ENCODE measurements at places on chromosomes 1 and 21.

DNA sequence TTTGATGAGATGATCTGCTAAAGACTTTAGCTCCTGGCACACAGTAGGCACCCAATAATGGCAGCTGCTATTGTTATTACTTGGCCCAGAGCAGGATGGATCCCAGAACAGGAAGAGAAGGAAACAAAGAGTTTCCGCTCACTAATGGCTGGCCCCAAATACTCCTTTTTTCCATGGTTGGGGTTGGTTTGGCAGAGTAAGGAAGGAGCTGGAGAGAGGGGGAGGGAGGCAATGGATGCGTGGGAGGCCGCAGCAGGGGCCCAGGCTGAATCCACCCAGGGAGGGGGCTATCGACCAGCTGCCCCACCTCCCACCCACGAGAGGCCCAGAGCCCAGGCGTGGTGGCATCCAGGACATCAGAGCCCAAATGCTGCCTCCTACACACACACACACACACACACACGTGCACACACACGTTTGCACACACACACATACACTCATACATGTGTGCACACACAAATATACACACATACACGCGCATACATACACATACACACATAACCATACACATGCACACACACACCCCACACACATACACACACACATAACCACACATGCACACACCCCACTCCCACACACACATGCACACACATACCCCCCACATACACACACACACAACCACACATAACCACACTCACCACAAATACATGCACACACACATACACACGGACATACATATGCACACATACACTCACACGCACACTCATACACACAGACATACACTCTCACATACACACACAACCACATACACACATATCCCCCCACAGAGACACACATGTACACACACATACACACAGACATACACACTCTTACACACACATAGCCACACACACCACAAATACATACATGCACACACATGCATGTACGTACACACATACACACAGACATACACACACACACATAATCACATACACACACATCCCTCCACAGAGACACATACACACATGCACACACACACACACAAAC, 25.2 kb downstream of the C1QB start:
- no peak for DNase-seq

- DNase-seq, result no peak
Observed at GRCh38 chr1:99533909-99534637, 111.8 kb upstream of the PALMD start.

DNA sequence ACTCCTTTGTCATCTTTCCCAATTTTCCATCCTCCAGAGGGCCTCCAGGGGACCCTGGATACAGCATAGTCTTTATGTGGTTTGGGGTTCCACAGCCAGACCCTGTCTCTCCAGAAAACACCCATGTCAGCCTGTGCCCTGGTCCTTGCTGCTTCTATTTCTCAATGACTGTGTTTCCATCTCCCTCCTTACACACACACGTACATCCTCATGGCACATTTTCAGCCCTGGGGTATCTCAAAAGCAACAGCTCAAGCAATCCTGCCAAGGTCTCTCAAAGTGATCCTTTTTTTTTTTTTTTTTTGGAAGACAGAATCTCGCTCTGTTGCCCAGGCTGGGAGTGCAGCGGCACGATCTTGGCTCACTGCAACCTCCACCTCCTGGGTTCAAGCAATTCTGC, 22.3 kb downstream of the QSOX1 start:
- DNase-seq, result no peak

GRCh38 chr1:210010161-210010560, 72.1 kb downstream of the SYT14 start:
- DNase-seq, result no peak

GRCh38 chr1:8476006-8476405, 158.1 kb downstream of the SLC45A1 start:
- DNase-seq, result no peak

DNA sequence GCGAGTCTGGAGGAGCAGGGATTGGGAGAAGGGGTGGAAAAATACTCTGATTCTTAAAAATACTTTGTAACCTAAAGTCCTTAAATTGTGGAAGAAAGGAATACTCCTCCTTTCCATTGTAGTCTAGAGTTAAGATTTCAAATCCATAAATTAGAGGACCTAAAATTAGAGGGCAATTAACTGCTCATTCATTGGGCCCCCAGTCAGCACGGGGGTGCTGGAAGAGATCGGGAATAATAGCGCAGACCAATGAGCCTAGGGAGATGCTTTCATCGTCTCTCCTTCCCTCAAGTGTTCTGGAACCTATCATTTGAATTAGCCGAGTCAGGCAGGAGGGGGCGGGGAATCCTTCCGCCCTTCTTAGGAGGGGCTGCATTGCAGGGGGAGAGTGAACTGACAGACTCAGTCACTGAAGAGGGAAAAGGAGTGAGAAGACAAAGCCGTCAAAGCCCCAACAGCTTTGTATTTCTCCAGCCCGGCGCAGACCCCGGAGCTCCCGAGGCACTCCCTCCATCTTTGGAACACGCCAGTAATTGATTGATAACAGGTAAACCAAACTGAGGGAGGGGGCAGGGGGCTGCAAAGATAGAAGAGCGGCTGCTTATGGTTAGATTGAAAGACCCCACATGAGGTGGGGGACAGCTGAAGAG, at the start of gene MLLT11:
MLLT11 (plus strand) TSS at position 391 of the 650 bp plus-strand sequence. CDS start 6,828 bp downstream, outside the sequence.
- DNase-seq, result no peak

GRCh38 chr1:179757933-179758332, 14.8 kb downstream of the FAM163A start:
- no peak for DNase-seq

DNA sequence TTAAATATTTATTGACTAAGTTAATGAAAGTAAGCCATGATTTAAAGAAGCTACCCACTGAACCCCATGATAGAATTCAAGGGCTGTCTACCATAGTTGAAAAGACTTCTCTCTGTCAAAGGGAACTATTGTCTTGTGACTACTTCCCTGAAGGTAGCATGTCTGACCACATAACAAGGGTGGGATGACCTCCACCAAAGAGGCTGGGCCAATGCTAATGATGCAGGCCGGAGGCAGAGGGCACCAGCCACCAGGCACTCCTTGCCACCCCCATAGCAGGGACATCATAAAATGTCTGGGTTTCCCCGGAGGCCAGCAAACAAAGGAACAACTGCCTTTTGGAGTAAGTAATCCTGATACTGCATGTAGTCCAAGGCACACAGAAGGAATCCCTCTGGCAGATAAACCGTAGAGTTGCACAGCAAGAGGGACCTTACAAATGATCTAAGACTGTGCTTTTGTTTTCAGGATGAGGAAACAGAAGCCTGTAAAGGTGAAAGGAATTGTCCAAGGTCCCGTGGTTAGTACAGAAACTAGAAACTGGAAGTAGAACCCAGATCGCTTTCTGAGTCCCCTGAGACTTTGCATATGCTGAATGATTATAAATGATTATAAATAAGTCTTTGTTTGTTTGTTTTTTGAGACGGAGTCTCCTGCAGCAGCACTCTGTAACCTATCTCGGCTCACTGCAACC, 33.5 kb upstream of the ITPKB start:
- DNase-seq, result no peak

DNA sequence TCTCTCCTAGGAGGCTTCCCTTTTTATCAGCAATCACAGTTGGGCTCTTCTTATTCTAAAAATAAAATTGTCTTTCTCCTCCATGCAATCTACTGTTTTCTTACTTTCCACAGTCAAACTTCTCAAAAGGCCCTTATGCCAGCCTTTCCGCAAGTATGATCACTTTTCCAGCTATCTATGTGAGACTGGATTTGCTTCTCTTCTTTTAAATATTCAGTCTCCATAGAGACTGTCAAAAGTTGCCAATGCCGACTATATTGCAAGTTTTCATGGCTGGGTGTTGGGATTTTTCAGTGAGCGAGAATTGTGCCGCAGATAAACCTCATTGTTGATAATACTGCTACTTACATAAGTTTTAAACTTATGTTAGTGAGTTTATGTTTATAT, 4.8 kb upstream of the LSM10 start:
- DNase-seq, result no peak

- no peak for DNase-seq
Observed at GRCh38 chr1:181506563-181507353, 23.4 kb downstream of the CACNA1E start.

DNA sequence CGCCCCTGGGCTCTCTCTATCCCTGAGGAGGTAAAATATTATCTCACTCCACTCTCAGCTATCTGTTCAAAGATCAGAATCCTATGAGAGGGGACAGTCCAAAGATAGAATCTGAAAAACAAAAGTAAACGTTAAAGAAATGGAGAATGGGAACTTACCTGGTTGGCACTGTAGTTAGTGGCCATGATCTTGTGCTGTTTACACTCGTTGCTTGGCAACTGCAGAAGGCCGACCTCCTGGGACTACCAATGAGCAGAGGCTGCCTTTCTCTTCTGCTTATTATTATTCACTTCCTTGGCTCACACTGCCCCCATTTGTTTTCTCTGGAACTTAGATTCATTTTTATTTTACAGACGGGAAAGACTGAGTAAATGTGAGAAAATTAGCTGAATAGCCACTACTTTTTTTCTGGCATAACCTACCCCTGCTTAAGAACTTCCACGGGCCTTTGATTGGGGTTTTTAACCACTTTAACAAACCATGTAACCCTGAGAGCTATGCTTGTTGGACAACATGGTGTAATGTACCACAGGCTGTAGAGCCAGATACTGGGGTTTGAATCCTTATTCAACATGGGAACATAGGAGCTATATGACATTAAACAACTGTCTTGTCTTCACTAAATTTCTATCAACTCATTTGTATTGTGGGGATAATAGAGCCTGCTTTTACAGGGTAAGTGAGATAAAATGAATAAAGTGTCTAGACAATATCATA, at the start of gene CFAP126:
CFAP126 (minus strand) TSS at position 193 of the 717 bp plus-strand sequence; CDS start at position 185, 8 bp downstream.
- DNase-seq, result no peak

GRCh38 chr1:8026976-8027747, 1.1 kb upstream of the ERRFI1 start:
- DNase-seq, result no peak

GRCh38 chr1:31715087-31715872, 11.5 kb upstream of the COL16A1 start:
- no peak for DNase-seq

DNA sequence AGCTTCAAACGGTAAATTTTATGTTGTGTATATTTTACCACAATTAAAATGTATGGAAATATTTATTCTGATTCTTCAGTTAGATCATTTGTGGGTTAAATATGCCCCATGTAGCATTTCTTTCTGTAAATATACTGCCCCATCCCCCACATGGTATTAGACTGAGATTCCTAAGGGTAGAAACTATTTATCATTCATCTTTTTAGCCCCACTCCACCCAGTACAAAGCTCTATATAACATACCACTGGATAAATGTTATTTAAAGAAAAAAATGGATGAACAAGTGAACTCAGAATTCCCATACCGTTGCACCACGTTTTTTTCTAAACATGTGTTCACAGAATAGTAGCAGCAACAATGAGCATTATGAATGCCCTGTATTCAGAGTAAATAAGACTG, 234.0 kb upstream of the IRF2BP2 start:
- no peak for DNase-seq

GRCh38 chr1:234125714-234126113, 221.2 kb downstream of the SLC35F3 start:
- DNase-seq, result no peak

DNA sequence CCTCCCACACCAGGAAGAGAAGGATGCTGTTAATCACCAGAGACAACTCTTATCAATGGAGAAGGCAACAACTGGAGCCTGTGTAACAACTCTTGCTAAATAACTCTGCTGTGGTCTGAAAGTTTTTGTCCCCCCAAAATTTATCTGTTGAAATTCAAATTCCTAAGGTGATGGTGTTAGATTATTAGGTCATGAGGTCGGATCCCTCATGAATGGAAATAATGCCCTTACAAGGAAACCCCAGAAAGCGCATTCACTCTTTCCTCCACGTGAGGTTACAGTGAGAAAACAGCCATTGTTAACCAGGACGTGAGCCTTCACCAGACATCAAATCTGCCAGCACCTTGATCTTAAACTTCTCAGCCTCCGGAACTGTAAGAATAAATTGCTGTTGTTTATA, 141.9 kb upstream of the CXADR start:
- DNase-seq, result no peak

- DNase-seq, result no peak
Observed at GRCh38 chr1:68229650-68230483, 2.5 kb downstream of the WLS start.

GRCh38 chr1:36533897-36534296, 51.2 kb upstream of the CSF3R start:
- DNase-seq, result no peak

- DNase-seq, result no peak
Observed at GRCh38 chr1:112706505-112707220, at the start of gene RHOC. Gene RHOC (minus strand): TSS chr1:112707127. CDS start chr1:112703799, 3,328 bp downstream.

GRCh38 chr1:37622131-37622530, 12.6 kb downstream of the RSPO1 start:
- DNase-seq, result no peak

GRCh38 chr1:82160036-82160435, 359.3 kb downstream of the ADGRL2 start:
- no peak for DNase-seq

DNA sequence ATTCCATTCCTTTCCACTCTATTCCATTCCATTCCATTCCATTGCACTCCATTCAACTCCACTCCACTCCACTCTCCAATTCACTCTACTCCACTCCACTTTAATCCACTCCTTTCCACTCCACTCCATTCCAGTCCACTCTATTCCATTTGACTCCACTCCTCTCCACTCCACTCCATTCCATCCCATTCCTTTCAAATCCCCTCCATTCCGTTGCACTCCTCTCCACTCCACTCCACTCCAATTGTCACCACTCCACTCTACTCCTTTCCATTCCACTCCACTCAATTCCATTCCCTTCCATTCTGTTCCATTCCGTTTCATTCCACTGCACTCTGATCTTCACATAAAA, 2563.7 kb upstream of the TPTE start:
- DNase-seq, result no peak

DNA sequence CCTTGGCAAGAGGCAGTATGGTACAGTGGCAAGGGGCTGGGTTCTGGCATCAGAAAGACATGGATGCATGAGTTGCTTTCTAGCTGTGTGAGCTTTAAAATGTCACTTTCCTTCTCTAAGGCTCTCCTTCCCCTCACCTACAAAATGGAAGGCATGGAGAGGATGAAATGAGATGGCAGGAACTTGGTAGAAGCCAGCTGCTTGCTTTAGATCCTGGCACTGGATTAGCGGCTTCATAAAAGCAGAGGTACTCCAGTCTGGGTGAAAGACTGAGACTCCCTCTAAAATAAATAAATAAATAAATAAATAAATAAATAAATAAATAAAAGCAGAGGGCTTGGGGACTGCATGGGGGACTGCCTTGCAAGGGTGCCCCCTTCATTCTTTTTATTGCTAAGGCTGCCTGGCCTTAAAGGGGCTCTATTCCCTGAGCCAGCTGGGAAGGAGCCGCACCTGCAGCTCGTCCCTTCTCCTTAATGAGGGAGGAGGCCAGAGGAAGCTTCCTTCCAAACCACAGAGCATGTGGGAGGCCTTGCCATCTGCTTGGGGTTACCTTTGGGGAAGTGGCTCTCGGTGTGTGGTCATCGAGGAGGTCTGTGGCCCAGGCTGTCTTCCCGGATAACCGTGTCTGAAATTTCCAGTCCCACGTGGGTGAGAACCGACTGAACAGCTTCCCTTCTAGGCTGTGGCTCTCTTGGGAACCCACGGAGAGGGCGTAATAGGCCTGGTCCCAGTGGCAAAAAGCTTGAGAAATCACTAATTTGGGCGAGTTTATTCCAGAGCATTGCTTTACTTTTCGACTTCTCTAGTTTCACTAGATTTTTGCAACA, 2.0 kb upstream of the ATP13A2 start:
- no peak for DNase-seq
